ENCODE measurements at places on chromosomes 16 and 17.

DNA sequence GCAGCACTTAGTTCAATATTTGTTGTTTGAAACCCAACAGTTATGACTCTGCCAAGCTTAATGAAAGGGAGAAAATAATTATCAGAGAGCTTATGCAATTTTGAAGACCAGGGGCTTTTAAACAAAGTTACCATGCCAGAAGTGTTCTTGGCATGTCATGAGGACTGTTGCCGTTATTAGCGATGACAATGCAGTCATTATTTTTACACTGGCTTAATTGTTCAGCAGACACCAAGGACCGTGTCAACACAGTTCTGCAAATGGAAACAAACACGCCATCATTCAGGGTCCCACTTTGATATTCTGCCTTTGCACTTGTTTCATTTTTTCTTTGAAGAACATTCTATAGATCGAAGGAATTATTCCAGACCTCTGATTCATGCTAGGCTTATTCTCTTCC is 518.5 kb downstream of the CDH13 start:
- no peak for DNase-seq

DNA sequence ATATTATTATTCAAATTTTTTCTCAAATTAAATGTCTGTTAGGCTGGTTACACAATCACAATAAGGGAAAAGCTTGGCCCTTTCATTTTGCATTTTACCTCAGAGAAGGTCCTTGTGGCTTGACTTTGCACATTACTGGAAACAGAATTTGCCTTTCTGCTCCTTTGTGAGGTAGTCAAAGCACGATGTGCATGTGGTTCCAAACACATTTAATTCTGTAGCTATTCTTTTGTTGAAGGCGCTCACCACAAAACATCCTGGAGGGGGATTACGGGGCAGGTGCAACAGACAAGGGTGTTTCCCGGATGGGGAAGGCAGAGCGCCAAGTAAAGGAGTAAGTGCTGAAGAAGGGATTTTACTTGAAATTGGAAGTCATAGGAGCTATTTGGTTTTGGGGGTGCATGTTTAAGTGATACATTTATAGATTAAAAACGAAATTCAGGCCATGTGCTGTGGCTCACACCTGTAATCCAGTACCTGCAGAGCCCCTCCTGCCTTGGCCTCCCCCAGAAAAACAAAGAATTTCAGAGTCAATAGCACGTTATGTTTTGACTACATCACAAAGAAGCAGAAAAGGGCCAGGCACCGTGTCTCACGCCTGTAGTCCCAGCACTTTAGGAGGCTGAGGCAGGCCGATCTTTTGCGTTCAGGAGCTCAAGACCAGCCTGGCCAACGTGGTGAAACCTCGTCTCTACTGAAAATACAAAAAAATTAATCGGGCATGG is 31.2 kb upstream of the TENT4B start:
- DNase-seq: peak; percentile 40

DNA sequence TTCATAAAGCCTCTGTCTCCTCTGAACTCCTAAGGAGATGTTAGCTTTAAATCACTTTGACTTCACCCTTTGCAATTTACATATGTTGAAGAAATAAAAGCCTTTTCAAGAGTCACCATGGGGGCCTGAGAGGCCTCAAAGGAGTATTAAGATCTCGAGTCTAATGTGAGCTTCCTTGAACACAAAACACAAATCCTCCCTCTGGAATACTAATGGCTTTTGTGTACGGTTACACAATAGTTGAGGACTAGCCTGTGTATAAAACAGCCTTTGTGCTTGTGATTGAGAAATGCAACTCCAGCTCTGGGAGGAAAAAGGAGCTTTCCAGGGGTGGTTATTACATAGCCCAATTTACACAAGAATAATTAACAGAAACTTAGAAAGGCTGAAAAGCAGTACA is 1140.2 kb downstream of the CDH11 start:
- DNase-seq: no peak

- DNase-seq: no peak
These were observed 493 bp upstream of the PDE6G start for GRCh38 chr17:81656835-81657234.

DNA sequence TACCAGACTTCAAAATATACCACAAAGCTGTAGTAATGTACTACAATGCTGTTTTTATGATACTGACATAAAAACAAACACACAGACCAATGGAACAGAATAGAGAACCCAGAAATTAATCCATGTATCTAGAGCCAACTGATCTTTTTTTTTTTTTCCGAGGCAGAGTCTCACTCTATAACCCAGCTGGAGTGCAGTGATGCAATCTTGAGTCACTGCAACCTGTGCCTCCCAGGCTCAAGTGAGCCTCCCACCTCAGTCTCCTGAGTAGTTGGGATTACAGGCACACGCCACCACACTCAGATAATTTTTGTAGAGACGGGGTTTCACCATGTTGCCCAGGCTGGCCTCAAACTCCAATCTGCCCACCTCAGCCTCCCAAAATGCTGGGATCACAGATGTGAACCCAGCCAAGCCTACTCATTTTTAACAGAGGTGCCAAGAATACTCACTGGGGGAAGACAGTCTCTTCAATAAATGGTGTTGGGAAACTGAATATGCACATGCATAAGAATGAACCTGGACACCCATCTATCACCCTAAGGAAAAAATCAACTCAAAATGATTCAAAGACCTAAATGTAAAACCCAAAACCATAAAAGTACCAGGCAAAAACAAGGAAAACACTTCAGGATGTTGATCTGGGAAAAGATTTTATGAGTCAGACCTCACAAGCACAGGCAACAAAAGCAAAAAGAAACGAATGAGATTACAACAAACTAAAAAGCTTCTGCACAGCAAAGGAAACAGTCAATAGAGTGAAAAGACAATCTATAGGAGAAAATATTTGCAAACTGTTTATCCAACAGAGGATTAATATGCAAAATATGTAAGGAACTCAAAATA is 63.1 kb downstream of the STX8 start:
- no peak for DNase-seq

Data from Peyer's patch (tissue), 4 donors.